ENCODE measurements at places on chromosomes 3 and 15. TPM values are rescaled to one million over a fixed set of nuclear protein-coding genes. Genes with fewer than 3 reads are reported as not detected.

- peak; percentile 58 for DNase-seq
Observed at GRCh38 chr15:44735482-44736180, 697 bp upstream of the TRIM69 start.

DNA sequence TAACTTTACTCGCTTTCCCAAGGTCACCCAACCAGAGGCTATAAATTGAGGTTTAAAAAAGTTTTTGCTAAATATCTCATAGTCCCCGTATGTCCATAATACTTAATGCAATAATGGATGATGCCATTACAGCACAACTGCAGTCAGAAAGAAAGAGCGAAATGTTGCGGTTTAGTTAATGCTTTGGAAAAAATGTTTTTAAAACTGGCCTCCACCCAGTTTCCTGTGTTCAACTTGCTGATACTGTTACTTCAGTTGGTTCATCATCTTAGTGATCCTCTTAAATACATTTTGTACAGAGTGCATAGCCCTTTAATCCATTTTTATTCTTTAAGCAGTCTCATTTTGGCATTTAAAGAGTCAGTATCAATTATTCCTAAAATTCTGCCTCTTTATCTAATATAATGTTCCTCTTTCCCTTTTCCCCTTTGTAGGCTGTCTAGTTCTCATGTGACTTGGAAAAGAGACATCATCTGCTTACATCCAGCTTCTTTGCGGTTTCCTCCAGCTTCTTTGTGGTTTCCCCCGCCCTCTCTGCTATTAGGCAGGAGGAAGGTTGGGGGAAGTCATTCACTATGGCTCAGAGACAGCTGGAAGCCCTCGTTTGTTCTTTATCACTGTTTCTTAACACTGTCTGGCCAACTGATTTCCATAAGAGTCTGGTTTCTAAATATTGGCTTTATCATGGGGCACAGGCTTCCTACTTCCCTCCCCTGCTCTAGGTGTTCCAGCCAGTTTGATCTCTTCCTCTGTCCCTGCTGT, 154.3 kb downstream of the GOLIM4 start:
- DNase-seq: no peak

- DNase-seq: no peak
Observed at GRCh38 chr15:81235276-81236123, 38.8 kb downstream of the IL16 start.

Gene TMED3
- 2.9 TPM for polyA plus RNA-seq

Gene NR1I2
- polyA plus RNA-seq: 0.05 TPM

Gene NR2E3
- not detected for polyA plus RNA-seq

GRCh38 chr15:82847703-82848102, 38.3 kb downstream of the WHAMM start:
- no peak for DNase-seq

Gene PATL2
- polyA plus RNA-seq: 0.03 TPM

DNA sequence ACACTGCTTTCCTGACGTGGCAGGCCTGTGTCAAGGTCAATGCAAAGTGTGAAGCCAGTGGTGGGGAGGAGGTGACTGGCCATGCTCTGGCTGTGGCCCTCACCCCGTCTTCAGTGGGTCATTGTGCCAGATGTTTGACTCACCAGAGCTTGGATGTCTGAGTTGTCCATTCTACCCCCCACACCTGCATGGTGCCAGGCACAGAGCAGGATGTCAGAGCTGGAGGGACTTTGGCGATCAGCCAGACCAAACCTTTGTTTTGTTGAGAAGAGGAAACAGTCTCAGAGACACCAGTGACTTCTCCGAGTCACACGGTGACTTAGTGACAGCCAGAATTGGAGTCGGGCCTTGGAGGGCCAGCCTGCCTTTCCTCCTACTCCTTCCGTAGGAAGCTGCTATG, 49.5 kb downstream of the SMAD6 start:
- DNase-seq: no peak

- no peak for DNase-seq
Observed at GRCh38 chr3:58998476-58999117, 51.2 kb downstream of the CFAP20DC start.
